ENCODE measurements at places on chromosomes 3 and 15.
A peak's percentile ranks its signal among the peaks of the same experiment; 100 is the strongest.

DNA sequence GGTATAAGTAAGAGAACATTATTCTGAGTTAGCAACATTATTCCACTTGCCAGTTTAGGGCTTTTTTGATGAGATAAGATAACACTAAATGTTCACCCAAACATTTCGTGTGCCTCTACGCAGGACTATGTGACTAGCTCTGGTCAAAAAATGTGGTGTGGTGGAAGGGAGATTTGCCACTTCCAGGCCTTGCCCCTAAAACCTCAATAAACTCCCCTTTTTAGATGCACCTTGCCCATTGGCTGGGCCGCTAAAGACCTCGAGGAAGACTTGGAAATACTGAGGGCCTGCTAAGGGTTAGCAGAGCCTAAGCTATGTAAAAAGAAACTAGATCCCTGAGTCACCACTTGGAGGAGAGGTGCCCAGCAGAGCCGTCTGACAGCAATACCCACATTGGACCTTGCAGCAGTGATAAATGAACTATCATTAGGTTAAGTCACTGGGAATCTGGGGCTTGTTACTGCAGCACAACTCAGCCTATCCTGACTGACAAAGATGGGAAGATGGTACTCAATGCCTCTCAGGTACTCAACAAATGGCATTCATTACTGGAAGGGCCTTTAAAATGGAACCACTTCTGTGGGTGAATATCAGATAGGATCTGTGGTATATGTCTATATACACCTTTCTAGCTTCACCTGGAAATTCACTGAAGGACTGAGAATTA is 331.5 kb upstream of the TLE3 start:
- DNase-seq = no peak

GRCh38 chr3:44825264-44825925 is 36.3 kb upstream of the TMEM42 start:
- DNase-seq = no peak

DNA sequence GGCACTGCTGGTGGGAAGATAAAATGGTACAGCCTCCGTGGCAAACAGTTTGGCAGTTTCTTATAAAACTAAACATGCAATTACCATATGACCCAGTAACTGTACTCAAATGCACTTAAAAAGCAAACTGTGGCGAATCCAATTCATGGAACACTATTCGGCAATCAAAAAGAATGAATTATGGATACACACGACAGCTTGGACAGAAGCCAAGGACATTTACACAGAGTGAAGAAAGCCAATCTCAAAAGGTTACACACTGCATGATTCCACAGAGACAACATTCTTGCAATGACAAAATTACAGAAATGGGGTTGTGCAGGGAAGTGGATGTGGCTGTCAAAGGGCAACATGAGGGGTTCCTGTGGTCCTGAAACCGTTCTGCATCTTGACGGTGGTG is 122.1 kb upstream of the IQSEC1 start:
- DNase-seq = no peak

DNA sequence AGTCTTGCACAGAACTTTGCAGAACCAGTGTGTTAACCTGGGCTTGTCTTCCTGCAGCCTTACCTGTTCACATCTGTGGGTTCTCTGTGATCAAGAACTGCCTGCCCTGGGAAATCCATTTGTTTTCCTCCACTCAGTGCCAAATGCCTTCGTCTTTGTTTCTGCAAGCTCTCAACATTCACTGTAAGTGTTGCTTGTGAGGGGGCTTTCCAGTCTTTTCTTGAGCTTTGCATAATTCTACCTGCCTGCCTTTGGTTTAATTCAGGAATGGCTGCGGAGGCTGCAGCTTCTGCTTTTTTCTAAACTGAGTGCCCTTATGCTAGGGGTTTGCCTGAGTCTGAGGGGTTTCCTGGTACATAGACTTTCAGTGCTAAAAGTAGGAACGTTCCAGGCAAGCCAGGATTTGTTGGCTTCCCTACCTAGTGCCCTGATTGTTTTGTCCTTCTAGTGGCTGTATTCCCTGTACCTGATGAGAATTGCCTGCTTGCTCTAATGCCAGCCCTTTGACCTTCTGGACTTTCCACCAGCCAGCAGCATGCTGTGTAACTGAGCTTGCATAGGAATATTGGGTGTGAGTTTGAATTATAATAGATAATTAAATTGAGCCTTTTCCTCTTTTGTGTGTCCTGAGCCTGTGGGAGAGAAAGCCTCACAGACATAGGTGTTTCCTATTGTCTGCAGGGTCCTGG is 96.6 kb upstream of the CLSTN2 start:
- no peak for DNase-seq

- DNase-seq = no peak
These were observed 33.3 kb downstream of the PLD1 start for GRCh38 chr3:171776839-171777583.

- no peak for DNase-seq
These were observed 30.2 kb downstream of the ZNF710 start for GRCh38 chr15:90031231-90031791.

GRCh38 chr3:186417791-186418190 is 55.8 kb upstream of the DGKG start:
- DNase-seq = no peak

- no peak for DNase-seq
These were observed 319.3 kb upstream of the ATP10A start for GRCh38 chr15:26182441-26182840.

DNA sequence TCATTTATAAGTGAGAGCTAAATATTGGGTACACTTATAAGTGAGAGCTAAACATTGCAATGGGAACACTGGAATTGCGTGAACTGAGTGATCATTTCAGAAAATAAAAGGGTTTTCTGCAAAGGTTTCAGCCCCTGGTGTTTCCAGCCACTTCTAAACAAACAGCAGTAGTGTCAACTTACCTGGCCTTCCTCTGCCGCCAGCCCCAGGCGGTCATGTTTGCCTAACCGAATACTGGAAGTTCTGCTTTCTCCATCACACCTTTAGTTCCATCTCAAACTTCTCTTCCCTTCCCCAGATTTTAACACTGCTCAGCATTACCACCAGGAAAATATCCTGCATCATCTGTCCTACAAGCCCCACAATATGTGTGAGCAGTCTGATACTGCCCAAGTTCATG is 58.6 kb downstream of the MRPL3 start:
- no peak for DNase-seq

GRCh38 chr3:62329971-62330370 is 43.4 kb downstream of the FEZF2 start:
- no peak for DNase-seq

DNA sequence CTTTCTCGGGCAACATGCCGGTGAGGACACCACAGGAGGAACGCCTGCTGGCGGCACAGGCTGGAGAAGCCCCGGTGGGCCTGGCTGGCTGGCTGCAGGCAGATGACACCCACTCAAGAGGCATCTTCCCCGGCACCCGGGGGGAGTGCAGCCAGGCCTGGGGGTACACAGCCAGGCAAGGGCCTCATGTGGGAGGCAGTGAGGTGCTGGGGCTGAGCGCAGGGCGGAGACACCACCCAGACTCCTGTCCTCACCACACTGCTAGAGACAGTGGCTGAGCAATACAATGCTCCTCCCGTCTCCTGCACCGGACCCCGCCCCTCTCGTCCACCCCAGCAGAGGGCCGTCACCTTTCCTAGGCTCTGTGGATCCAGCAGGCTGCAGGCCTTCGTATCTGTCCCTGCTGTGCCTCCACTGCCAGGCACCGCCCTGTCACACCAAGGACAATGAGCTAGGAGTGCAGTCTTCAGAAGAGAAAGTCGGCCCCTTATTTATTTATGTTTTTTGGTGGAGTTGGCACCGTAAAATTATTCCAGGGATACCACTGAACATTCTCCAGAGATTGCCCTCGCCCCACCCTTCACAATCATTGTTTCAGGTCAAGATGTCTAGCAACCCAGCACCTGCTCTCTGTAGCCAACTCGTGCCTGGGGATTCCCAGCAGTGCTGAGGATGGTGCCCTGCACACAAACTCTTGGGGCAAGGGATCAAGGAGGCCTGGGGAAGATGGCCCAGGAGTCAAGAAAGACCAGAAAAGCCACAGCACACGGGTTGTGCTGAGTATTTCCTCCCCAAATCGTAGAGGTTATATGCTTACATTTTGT is 129.1 kb downstream of the ATP10A start:
- DNase-seq = no peak

- no peak for DNase-seq
These were observed 23.3 kb downstream of the AKAP13 start for GRCh38 chr15:85403745-85404144.

- no peak for DNase-seq
These were observed 785.3 kb downstream of the ROBO2 start for GRCh38 chr3:77825001-77825827.

- DNase-seq = no peak
These were observed 31.4 kb downstream of the GOLGA8S start for GRCh38 chr15:23385886-23386430.

- DNase-seq = peak; percentile 28
These were observed 29.6 kb upstream of the GREM1 start for GRCh38 chr15:32688151-32688639.

DNA sequence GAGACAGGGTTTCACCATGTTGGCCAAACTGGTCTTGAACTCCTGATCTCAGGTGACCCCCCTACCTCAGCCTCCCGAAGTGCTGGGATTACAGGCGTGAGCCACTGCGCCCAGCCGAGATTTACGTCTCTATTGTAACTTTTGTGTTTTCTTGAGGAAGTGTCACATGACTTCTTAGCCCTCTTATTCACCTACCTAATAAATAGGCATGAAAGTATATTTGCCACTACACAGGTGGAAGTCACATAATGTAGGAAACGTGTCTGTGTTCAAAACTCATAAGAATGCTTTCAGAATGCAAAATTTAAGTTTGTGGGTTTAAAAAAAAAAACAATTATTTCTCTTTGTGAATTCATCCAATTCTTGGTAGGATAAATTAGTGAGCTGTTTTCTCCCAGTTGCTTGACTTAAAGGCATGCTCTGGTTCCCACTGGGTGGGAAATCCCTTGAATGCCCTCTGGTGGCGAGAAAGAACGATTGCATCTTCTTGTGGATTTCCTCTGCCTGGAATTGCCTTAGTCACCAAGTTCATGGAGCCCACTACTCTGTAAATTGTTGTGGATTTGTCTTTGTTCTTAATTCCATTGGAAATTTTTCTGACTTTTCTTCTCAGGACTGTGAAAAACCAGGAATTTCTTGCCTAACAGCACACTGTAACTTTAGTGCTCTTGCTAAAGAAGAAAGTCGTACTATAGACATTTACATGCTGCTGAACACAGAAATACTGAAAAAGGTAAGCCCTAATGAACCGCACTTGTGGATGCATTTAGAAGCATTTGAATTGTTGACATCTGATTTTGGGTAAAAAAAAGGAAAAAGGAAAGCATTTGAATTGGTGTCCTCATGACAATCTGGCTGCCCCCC is 82.2 kb upstream of the CTDSPL start:
- DNase-seq = peak; percentile 18

DNA sequence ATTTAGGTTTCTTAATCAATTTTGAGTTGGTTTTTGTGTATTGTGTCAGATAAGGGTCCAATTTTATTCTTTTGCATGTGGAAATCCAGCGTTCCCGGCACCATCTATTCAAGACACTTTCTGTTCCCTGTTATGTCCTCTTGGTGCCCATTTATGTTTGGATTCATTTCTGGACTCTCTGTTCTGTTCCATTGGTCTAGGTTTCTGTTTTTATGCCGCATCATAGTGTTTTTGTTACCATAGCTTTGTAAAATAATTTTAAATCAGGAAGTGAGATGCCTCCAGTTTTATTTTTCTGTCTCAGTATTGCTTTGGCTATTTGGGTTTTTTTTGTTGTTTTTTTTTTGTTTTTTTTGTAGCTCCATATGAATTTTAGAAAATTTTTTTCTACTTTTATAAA is 97.1 kb downstream of the LRRC28 start:
- no peak for DNase-seq

DNA sequence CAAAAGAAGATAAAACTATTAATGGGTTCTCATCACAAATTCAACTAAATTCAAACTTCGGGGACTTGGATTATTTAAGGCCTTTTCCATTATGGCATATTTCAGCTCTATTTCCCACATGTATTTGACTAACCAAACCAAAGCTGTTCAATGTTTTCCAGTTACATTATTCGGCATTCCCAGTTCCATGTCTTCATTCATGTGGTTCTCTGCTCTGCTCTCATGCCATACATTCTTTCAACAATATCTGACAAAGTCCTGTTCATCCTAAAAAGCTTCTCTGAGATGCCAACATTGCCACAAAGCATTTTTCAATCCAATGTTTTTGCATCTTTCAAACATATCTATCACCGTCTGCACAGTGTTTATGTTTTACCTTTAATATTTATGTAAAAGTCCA is 141.4 kb downstream of the GREM1 start:
- DNase-seq = no peak

- DNase-seq = no peak
These were observed 33.5 kb downstream of the RAB6B start for GRCh38 chr3:133862161-133862560.

- DNase-seq = no peak
These were observed 175.3 kb upstream of the HES1 start for GRCh38 chr3:193960487-193961274.

GRCh38 chr3:18501679-18502343 is 76.7 kb upstream of the SATB1 start:
- no peak for DNase-seq

DNA sequence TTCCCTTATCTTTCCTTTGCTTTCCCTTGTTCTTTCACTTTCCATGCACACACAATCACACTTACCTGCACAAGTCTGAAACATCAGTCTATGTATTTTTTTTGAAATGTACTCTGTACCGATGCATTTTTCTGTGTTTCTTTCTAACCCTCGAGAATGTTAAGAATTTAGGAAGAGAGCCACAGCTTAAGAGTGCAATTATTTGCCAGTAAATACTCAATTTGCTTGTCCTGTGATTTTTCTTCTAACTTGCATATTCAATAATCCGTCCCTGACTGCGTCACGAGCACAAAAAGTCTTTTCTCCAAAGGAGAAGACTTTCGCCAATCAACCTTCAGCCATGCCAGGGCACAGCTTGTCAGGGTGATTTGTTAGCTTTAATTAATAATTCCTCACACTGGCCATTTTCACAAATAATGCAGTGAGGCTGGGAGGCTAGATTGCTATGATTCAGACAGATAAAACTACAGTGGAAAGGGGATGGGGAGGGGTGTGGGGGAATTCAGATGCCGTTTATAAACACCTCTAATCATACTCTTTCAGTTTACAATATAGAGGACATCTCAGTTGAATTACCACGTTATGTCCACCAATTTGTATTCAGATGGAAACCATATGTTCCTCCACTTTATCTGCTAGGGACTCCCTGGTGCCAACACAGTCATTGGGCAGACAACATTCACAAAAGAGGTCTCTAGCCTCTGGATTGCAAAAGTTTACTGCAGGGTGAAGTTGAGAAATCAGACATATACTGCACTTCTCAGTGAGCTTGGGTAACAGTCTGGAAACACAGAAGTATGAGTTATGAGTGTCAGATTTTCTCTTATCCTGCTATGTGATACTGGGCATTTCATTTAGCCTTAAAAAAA is 388.0 kb downstream of the ZBTB20 start:
- no peak for DNase-seq
